ENCODE measurements at places on chromosomes 2 and 18.

DNA sequence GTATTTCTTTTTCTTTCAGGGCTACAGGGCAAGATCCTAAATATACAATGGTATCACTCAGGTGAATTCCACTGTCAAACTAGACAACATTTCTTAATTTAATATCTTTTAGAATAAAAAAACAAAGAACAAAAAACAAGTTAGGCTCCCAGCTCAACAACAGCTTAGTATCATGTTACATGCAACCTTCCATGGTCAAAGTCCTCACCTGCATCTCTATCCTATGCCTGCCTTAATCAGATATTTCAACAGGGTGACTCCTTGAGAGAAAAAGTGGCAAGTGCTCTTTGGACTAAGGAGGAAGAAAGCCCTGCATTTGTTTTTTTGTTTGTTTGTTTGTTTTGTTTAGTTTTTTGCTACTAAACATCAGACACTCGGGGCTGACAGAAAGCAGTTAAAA lies 50.2 kb downstream of the WDFY1 start:
- DNase-seq = no peak

- peak; percentile 53 for DNase-seq
Measured at GRCh38 chr2:207143215-207144172, 22.3 kb downstream of the KLF7 start.

GRCh38 chr18:58069721-58070292 lies 25.8 kb downstream of the NEDD4L start:
- no peak for DNase-seq

GRCh38 chr18:9507565-9508088 lies 32.3 kb downstream of the RALBP1 start:
- DNase-seq = no peak

- DNase-seq = no peak
Measured at GRCh38 chr2:72146347-72147302, 1.0 kb downstream of the CYP26B1 start.

DNA sequence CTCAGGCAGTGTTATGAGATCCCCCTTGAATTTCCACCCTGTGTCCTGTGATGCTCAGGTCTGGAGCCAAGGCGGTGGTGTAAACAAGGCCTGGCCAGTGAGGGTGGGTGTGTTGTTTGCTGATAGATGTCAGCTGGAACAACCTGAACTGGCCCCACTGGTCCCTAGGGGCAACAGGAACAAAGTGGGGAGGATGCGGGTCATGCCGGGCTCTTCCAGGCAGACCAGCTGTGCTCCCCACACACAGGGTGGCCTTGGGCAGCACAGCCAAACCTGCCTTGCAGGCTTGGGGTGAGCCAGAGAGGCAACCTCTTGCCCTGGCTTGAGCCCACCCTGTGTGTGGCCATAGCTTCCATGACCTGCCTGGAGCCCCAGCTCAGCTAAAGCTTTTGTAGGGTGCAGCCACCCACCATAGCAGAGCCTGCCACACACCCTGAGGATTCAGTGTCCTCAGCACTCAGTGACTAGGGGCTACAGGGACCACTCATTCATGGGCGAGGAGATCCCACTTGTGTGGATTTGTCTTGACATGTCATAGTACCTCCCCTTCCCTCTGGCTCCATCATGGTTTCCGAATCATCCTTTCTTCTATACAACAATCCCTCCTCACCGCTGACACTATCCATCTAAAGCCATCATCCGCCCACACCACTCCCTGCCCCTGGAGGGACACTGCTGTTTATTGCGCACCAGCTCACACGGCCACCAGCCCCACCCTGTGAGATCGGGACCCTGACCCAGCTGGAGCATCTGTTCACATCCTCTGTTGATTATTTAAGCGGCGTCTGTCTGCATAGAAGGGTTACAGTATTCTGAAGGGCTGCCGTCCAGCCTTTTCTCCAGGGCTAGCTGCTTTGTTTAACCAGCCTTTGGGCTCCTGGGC lies 268.8 kb downstream of the CYP26B1 start:
- no peak for DNase-seq

GRCh38 chr2:7450833-7451190 lies 533.6 kb downstream of the RNF144A start:
- DNase-seq = no peak

DNA sequence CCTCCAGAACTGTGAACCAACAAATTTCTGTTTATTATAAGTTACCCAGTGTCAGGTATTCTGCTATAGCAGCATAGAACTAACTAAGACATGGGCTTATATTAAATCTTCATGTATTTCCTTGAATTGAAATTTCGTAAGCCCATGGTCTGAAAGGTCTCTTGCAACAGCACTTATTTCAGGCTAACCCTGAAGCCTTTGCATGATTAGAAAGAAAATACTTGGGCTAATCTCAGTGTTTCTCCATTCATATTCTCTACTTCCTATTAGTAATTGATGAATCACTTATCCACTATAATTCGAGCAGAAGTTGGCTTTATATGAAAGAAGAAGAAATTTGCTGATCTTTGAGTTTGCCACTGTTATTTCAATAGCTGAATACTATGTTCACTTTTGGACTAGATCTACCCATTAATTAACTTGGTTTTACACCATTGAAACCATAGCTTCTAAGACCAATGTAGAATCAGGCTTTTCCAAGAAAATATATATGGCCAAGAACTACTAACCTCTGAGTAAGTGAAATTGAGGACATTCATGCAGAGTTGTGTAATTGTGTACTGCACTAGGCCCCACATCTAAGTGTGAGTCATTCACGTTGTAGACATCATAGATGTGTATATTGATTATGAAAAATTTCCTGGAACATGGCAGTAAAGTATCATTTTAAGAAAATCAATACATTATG lies 731.6 kb downstream of the SOCS6 start:
- DNase-seq = no peak

DNA sequence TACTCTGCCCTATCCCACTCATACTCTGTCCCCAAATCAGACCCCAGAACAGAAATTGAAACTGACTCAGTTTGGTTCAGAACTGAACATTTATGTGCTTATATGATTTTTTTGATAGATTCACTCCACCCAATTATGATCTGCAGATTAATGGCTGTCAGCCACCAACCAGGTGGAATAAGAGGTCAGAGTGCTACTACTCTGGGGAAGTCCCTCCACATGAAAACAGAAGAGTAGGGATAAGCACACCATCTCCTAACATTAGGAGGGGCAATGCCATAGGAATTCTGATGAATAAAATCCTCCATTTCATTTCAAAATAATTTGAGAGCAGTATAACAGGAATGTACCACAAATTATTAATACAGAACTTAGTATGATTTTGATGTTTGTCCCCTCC lies 36.3 kb upstream of the UGP2 start:
- DNase-seq = no peak

GRCh38 chr2:11132036-11132671 lies 23.1 kb upstream of the SLC66A3 start:
- no peak for DNase-seq

DNA sequence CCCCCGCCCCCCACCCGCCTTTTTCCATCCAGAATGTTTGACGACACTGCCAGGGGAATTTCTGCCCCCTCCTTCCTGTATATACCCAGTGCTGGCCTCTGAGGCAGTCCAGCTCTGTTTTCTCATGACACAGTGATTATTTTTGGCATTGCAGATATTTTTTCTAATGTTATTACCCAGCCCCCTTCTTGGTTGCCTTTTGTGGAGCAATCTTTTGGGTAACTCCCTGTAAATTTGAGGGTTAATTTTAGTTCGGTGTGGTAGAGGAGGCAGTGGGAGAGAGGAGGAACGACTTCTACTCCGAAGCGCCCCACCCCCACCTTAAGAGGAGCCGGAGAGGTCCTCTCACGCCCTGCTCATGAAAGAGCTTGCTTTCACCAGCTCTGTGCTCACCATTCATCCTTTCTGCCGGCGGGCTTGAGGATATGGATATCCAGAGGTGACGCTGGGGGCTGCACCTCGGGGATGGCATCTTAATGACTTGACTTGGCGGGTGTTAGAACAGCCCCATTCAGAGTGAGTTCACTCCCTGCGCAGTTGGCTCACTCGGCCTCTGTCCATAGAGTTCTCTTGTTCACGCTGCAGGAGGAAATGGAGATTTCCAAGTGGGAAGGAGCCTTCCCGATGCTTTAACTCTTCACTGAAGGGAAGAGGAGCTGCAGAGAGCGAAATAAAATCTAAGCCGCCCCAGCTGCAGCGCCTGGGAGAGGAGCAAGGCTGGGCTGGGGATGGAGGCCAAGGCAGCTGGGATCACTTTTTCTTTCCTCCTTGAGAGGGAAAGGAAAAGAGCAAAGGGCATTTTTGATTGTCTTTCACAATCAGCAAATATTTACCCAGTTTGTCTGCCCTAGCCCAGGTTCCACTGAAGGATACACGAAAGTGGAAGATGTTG lies 38.4 kb downstream of the EPAS1 start:
- no peak for DNase-seq

Data from CD8-positive, alpha-beta T cell (primary cell).